T-helper 22 cell (primary cell): ENCODE measurements at places on chromosomes 5 and 9.

- DNase-seq: no peak
These were observed 21.0 kb downstream of the DBH start for GRCh38 chr9:133657120-133657661.

- DNase-seq: no peak
These were observed 15.8 kb downstream of the PTPA start for GRCh38 chr9:129126749-129127618.

DNA sequence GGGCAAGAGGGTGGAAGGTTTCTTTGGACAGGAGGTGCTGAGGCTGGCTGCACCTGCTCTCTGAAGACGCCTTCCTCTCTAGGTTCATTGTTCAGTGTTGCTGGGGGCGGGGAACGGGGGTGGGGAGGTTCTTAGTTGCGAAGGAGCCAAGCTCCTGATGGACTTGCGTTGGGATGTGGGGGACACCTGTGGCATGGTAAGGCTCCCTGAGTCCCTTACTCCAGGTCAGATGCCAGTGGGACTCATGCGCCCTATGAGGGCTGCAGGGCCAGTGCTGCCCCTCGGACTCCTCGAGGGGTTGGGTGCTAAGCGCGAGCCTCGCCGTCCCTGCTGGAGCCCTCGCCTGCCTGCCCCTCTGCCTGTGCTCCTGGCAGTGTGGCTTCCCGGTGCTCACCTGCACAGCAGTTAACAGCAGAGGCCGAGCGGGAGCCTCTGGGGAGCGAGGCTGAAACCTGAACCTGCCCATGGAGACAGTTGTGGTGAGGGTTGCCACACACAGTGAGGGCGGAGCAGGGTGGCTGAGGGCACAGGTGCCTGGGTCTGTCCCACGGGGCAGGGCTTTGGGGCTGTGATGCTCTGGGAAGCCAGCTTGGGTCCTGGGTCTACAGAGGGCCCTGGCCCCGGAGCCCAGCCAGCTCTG, 5.5 kb downstream of the RNU6ATAC start:
- DNase-seq: no peak

DNA sequence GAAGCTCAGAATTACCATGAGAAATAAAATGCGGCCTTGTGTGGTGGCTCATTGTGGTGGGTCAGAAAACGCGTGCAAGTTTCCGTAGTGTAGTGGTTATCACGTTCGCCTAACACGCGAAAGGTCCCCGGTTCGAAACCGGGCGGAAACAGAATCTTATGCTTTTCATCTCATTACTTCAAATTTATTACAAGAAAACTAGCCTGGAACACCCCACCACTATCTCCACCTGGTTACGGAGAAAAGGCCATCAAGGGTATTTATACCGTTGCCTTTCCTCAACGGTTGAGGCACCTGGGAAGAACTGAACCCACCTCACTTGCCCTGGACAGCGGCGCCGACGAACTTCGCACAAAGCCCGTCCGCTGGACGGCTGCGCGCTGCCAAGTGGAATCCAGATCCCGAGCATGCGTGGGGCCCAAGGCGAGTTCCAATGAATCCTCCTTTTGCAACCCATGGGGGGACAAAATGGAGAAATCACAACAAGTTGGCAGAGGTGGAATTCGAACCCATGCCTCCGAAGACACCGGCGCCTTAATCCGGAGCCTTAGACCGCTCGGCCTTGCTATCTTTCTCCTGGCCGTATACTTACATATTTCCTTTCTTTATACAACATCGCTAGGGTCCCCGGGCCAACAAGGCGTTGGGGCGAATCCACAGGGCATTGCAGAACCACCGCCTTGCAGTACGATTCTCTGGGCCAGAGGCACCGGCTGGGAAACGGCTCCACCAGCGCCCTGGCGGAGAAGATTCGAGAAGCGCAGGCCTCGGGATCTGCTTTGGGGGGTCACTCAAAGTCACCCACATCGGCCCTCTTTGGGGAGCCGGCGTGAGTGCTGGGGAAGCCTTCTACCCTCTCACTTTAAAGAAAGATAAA, 16.9 kb downstream of the OR2V2 start:
- DNase-seq: no peak

DNA sequence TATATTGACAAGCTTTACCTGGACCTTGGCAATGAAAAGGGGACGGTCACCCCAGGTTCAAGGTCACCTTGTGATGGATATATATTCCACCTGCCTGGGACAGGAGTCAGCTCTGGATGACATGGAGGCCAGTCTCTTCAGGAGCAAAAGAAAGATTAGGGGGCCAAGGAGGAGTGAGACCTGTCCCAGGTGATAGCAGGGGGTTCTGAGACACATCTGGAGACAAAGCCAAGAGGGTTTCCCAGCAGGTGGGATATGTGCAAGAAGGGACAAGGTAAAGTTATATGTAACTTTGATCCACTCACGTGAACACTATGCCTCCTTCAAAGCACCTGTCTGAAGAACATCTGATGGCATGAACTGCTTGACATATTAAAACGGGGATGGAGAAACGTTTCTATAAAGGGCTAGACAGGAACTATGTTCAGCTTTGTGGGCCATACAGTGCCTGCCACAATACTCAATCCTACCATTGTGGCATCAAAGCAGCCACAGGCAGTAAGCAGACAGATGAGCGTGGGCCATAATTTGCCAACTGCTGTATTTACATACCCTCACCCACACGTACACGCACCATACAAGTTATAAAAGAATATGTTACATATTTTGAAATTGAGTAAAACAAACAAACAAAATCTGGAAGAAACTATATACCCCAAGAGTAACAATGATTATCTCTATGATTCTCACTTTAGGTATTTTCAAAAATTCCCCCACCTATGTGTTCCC, 62.9 kb upstream of the ZNF622 start:
- DNase-seq: no peak

GRCh38 chr9:33227008-33227398, 13.0 kb upstream of the SPINK4 start:
- DNase-seq: no peak

DNA sequence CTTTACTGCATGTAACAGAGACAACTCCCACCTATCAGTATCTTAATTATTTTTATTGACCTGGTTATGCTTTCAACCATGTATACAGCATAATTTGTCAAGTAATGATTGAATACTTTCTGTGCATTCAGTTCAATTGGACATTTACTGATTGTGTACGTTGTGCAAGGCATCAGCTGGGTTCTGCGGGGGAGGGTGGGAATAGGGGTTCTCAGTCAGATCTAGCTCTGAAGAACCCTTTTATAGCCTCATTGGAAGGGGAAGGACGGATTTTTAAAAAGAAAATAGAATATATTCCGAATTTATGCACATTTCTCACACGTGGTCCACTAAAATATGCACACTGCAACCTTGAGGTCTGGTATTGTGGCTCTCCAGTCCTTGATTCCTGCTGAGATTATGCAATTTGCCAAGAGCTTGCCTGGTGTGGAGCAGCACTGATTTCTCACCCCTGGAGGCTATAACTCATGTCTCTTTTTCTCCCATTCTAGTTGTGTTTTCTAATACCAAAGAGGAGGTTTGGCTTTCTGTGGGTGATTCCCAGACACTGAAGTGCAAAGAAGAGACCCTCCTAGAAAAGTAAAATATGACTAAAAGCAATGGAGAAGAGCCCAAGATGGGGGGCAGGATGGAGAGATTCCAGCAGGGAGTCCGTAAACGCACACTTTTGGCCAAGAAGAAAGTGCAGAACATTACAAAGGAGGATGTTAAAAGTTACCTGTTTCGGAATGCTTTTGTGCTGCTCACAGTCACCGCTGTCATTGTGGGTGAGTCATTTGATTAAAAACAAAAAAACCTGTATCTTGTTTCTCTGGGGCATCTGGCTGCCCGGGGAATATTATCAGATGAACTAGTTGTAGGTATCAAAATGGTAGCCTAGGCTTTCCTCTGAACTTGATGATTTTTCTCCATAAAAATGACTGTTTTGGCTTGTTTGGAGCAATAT, 1.7 kb downstream of the SLC1A3 start:
- DNase-seq: no peak

- no peak for DNase-seq
These were observed 53.8 kb upstream of the CLINT1 start for GRCh38 chr5:157912621-157913325.

GRCh38 chr5:1495525-1495897, 28.2 kb downstream of the LPCAT1 start:
- DNase-seq: no peak

DNA sequence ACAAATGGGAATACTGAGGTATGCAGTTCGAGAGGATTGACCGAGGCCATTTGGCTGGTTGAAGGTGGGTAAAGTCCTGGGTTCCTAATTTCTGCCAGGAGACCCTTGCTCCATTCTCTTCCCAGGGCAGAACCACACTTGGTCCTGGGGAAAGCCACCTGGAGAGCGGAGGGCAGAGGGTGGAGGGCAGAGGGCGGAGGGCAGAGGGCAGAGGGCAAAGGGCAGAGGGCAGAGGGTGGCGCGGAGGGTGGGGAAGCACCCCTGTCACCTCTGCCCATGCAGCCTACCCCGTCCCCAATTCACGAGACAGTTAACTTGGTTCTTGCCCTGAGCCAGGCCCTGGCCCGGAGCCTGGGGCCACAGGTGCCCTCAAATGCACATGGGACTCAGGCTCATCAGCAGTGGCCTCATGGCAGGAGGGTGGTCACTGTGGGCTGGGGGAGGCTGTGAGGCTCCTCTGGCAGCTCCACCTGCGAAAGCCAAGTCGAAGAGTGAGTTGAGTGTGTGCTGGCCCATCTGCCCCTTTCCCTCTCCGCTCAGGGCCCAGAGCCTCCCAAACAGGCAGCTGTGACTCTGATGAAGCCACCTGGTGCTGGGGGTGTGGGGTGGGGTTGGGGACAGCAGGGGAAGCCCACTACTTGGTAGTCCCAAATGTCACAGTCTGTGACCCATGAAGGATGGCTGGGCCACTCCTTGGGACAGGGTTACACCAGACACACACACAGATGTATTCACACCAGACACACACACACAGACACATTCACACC, 28.0 kb upstream of the FCN1 start:
- no peak for DNase-seq

GRCh38 chr9:133273819-133274218, 1.2 kb downstream of the ABO start:
- DNase-seq: no peak

DNA sequence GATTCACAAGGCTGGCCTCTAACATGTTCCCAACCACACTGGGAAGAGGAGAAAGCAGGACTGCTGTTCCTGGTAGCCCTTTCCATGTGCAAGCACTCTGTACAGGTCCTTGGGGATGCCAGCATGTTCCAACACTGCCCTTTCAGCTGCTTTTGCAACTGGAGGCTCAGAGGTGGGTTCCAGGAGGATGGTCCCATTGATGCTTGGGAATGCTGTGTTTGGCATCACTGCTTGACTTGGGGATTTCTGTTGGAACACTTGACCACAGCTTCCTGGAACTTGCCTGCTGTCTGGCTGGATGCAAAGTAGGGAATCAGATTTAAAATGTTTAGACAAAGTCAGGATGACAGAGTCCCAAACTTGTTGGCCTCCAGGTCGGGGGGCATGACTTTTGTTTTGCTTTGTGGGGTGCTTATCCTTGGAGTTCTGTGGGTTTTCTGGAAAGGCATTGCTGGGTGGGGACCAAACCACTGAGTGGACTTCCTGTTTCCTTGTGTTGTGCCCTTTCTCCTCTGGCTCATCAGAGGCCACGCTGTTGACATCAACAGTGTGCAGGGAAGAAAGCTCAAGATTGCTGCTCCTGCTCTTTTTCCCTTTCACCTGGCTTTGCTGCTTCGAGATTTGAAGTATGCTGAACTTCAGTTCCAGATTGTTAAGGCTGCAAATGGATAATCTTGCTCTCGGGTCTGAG, 148.5 kb upstream of the RPS23 start:
- DNase-seq: no peak

- no peak for DNase-seq
These were observed 50.5 kb downstream of the TBCA start for GRCh38 chr5:77725616-77726015.

- no peak for DNase-seq
These were observed 73.3 kb downstream of the FCHO2 start for GRCh38 chr5:73028991-73029595.

GRCh38 chr9:6354072-6354686, 26.0 kb downstream of the TPD52L3 start:
- DNase-seq: no peak
